WERI-Rb-1 (cell line): ENCODE measurements at places on chromosomes 12 and 14.

- no peak for DNase-seq
Measured at GRCh38 chr12:25810683-25811082, 147.8 kb upstream of the RASSF8 start.

DNA sequence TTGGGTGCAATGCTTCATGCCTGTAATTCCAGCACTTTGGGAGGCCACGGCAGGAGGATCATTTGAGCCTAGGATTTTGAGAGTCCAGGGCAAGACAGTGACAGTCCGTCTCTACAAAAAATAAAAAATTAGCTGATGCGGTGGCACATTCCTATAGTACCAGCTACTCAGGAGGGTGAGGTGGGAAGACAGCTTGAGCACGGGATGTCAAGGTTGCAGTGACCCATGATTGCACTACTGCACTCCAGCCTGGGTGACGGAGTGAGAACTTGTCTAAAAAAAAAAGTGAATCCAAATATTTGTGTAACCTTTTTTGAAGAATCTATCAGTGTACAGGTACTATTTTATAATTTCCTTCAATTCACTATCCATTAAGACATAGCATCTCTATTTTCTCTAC lies 112.5 kb downstream of the DENND5B start:
- DNase-seq: no peak

DNA sequence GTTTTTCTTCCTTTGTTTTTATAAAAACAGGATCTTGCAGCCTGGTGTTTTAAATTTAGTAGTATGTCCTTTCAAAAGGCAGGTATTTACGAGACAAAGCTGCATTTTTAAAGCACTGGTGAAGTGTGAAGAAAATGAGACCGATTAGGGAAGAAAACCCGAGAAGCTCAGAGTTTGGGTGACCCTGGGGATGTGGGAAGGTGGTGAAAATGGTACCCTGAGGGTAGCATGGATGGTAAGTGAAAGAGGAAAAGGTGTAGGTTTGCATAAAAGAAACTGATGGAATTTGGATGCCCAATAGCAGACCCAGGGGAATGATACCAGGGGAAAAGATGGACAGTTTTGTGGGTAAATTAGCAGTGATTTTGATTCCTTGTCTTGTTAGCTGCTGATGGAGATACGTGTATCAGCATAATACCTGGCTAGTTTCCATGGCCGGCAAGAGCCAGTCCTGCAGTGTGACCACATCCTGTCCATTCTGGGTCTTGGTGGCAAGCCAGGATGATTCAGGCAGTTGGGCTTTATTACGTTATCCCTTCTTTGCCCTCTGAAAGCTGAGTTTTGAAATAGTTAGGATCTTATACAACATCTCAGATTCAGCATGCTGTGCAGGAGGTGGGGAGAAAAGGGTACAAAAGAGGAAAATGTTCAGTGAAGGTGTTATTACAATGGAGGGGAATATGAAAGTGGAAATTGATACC lies 8.9 kb downstream of the BICD1 start:
- no peak for DNase-seq

- no peak for DNase-seq
Measured at GRCh38 chr14:76235628-76236027, 83.9 kb downstream of the GPATCH2L start.
